Activated T-helper 1 cell treated with anti-CD3 and anti-CD28 coated beads, Interleukin-2, amount 50 U/mL, for 16 hours (primary cell): ENCODE measurements at places on chromosomes 3 and 15.

- no peak for DNase-seq
These were observed 162.5 kb downstream of the CADPS start for GRCh38 chr3:62712746-62713145.

DNA sequence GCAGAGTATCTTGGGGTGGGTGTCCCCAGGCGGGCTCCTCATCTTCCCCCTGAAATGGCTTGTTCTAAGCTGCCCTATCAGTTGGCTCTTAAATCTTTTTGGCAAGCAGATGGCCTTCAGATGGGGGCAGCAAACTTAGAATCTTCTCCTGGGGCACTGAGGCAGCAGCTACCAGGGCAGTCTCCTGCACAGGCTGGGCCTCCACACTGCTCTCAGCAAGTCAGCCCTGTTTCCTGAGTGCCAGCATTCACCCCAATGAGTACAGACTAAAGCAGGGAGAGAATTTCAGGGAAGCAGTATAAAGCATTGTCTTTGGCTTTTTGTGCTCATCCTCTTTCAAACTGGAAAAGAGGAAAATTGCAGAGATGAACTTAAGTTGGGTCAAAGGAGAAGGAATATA lies 51.1 kb upstream of the APEH start:
- DNase-seq, result no peak

GRCh38 chr3:29302619-29303018 lies 21.7 kb downstream of the RBMS3 start:
- no peak for DNase-seq

GRCh38 chr3:67001086-67001861 lies 3.2 kb downstream of the KBTBD8 start:
- DNase-seq, result no peak

DNA sequence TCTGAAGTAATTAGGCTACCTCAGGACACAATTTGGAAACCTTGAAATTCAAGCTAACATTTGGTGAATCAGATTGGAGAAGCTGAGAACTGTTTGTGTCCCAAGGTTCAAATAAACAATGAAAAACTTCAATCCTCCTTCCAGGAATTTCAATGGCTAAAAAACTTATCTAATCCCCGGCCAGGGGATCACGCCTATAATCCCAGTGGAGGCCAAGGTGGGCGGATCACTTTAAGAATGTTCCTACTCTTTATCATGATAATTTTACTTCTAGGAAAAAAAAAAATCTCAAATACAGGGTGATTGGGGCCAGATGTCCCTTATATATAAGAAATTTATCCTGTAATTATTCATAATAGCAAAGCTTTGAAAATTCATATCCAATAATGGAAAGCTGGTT lies 139.0 kb downstream of the CPNE4 start:
- DNase-seq, result no peak

DNA sequence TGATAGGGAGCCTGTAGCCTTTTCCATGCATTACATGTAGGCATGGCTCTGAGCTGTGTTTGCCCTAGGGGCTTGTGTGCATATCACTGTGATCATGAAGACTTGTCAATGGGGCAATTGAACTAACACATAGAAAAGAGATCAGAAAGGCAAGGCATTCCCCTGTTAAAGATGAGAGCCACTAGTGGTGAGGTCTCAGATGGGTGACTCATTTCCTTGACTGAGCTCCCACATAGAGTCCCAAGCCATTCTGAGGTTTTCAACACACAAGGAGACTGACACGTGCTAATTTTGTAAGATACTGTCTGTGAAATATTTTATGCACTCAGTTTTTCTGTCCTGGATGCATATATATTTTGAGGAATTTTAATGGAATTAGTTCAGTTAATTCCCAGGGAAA lies 53.8 kb downstream of the SAMMSON start:
- DNase-seq, result no peak

DNA sequence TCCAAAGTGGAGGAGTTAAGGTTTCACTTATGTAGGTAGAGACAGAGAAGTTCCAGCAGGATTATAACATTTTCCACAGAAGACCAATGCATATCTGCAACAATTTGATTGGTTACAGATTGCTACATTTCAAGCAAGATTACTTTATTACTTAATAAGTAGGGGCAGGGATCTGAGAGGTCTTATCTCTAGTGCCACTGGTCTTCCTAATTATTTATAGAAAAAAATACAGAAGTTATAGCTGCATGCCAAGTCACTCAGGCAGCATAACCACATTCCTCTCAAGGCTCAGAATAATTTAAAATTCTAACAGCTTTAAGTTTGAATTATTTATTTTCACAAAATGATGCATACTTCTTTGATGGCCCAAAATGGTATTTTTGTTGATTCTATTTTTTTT lies 30.5 kb downstream of the RAD54L2 start:
- no peak for DNase-seq

DNA sequence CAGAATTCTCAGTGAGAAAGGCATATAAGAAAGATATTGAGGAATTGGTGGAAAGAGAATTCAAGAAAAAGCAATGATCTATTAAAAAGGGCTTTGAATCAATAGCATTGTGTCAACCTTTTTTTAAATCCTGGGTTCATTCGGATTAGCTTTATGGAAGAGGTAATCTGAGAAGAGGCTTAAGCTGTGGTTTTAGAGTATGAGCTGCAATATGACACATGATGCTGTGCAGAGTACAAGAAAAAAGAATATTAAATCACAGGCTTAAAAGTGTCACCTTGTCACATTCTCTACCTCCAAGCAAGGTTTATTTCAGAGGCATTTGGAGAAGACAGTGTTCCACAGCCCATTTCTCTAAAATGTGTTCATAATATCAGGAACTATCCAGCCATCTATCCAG lies 128.9 kb downstream of the RTP4 start:
- no peak for DNase-seq

DNA sequence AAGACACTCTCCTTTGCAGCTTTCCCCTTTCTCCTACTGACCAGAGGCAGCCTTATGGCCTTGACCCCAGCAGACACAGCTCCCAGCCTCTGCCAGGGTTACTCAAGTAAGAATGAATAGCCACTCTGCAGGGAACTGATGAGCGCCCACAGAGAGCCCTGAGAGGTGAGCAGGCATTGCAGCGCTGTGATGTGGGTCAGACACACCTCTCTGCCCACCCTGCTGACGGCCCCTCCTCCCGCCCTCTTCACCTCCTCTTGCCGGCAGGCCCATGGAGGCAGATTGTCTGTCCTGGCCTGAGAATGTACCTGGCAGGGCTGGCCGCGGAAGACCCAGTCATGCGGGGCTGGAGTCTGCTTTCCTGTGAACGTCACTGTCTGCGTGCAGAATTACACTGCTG lies 512.6 kb upstream of the PPP2R3A start:
- DNase-seq, result no peak

DNA sequence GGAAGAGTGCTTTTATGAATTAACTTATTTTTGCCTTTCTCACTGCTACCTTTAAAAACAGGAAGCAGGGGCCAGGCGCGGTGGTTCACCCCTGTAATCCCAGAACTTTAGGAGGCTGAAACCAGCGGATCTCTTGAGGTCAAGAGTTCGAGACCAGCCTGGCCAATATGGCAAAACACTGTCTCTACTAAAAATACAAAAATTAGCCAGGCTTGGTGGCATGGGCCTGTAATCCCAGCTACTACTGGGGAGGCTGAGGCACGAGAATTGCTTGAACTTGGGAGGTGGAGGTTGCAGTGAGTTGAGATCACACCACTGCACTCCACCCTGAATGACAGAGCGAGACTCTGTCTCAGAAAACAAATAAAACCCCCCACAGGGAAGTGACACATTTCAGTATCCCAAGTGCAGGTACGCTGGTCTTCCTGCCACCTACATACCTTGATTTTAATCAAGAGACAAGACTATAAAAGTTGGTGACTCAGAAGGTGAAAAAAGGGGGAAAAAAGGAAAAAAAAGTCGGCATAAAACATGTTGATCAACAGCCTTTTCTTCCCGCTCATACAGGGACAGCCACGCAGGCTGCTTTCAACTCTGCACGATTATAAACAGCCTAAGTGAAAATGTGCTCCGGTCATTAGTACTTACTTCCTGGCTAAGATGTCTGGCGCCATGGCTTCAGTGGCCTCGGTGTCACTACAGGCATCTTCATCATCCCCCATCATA lies 18.8 kb downstream of the PPP1R2 start:
- DNase-seq, result no peak

DNA sequence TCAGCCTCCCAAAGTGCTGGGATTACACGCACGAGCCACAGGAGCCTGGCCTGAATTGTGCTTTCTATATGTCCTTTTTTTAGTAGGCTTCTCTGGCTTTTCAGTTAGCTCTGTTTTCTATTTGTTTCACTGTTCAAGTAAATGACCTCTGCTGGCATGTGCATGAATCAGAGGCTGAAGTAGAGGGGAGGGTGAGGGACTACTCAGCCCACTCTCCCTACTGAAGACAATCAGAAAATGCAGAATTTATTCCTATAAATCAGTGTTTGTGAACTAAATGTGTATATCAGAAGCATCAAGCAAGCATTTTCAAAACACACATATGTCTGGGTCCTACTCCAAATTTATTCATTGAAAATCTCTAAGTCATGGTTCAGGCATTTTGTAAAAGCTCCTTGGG lies 45.0 kb downstream of the ZMAT3 start:
- no peak for DNase-seq

GRCh38 chr3:64561325-64561843 lies 126.4 kb downstream of the ADAMTS9 start:
- DNase-seq, result no peak

GRCh38 chr15:26665957-26666791 lies 106.7 kb downstream of the GABRB3 start:
- no peak for DNase-seq

DNA sequence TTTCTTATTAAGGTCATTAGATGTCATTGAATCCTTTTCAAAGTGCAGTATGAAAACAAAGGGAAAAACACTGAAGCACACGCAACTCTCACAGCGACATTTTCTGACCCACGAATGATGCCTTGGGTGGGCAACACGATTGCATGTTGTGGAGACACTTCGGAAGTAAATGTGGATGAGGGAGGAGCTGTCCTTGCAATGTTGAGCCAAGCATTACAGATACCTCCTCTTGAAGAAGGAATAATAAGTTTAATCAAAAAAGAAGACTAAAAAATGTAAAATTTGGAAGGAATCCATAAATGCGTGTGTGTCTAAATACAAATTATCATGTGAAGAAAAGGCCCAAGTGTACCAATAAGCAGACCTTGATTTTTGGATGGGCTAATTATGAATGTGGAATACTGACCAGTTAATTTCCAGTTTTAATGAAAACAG lies 16.9 kb downstream of the THBS1 start:
- DNase-seq, result no peak

DNA sequence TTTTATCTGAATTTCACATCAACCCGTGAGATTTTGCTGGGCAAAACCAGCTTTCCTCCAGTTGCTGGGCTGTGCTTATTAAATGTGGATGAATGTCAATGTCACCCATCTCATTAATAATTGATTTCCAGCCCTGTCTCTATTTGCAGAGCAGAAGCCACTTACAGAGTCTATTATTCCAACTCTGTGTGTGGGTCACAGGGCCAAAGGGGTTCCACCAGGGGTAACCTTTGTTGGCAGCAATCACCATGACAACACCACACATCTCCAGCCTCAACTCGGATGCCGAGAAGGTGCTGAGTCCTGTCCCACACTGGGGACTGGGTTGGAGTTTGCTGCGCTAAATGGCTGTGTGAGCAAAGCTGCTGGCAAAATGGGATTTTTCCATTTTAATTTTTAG lies 51.1 kb upstream of the WNT5A start:
- DNase-seq, result no peak
